NCI-H2107 (cell line): ENCODE measurements at places on chromosomes 7 and 10.

GRCh38 chr7:125467996-125468854 is 538.6 kb upstream of the POT1 start:
- no peak for DNase-seq

DNA sequence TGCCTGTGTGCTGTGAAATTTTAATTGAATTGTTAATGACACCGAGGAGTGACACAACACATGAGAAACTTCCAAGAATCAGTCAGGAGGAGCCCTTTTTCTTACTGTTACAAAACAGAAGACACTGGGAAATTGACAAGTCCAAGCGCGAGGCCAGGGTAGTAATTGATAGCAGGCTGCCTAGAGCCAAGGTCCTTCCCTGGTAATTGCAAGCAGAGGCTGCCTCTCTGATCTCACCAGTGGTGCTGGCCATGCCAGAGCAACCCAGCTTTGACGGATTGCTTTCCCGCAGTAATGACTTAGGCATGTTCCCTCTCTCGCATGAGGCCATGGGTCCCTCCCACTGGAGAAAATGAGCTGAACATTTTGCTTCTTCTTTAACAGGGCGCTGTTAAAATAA is 111.5 kb downstream of the LRMDA start:
- no peak for DNase-seq

DNA sequence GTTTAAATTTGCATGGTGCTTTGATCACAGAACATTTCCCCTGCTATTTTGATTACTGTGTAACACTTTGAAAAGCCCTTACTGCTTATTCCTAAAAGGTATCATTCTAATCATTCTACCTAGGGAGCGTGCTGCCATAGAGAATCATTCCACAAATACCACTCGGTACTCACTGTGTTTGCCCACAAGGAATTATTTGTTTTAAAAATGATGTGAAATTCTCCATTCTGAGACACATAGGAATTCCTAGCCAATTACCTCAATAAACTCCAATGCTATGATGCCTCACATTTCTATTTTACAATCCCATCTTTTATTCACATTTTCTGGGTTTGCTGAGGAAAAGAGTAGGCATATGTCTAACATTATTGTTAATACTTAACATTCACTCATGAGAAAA is 16.2 kb upstream of the TES start:
- DNase-seq = no peak

DNA sequence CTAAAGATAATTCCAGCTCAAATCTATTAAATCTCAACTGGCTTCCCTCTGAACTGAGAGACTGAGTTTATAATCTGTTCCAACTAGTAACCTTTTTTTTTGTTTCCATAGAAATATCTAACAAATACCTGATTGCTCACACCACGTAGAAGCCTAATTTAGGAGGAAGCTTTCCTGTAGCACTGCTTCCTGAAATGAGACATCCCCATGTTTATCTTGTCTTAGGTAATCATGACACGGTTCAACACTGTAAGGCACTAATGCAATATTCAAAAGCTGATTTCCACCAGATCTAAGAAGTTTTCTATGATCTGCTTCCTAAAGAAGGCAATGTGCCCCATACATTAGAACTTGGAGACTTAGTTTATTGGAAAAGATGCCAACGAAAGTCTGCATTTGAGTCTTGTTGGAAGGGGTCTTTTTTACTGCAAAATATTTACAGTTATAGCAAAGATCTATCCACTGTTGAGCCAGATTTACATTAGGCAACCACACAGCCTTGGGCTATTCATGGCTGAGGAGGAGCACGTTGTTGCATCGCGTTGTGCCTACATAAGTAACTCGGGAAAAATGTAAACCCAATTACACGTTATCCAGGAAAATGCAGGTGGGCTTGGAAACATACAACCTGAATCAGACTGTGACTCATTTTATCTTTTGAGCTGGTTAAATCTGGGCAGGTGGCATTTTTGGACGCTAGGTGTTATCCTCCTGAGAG is 66.3 kb downstream of the VIPR2 start:
- no peak for DNase-seq

DNA sequence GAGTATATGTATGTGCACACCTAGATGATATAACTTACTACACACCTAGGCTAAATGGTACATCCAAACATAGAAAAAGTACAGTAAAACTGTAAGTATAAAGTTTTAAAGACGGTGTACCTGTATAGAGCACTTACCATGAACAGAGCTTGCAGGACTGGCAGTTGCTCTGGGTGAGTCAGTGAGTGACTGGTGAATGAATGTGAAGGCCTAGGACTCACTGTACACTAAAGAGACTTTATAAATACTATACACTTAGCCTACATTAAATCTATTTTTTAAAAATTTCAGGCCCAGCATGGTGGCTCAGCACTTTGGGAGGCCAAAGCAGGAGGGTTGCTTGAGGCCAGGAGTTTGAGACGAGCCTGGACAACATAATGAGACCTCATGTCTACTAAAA is 195.3 kb downstream of the FZD1 start:
- no peak for DNase-seq

- no peak for DNase-seq
Observed at GRCh38 chr10:33795529-33795928, 461.1 kb upstream of the NRP1 start.

DNA sequence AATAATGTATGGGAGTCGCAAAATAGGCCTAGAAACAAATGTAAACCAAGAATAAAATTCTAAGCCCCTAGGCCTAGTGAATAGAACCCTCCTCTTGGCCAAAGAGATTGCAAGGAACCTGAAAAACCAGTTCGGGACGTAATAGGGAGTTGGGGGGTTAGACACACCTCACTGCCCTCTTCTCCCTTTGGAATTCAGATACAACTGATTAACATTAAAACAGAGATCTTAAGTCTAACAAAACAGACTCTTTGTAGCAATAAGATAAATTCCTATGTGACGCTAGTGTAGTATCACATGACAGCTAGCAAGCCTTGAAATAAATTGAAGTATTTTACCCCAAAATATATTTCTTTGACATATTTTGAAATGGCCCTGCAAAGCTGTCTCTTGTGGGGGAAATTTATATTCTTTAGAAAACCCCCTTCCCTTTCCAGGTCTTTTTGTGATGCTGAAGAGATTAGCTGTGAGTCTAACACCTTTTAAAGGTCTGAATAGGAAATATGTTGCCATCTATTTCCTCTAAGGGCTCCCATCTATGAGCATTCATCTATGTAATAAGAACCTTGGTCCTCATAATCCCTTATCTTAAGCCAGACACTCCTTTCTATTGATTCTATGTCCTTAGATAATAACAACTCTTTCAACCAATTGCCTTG is 623.4 kb upstream of the NRG3 start:
- DNase-seq = no peak

GRCh38 chr7:129950191-129950932 is 2.4 kb downstream of the UBE2H start:
- no peak for DNase-seq

- no peak for DNase-seq
Observed at GRCh38 chr10:22333975-22334282, 11.4 kb upstream of the SPAG6 start.

GRCh38 chr7:45642044-45642443 is 67.9 kb downstream of the ADCY1 start:
- DNase-seq = no peak

DNA sequence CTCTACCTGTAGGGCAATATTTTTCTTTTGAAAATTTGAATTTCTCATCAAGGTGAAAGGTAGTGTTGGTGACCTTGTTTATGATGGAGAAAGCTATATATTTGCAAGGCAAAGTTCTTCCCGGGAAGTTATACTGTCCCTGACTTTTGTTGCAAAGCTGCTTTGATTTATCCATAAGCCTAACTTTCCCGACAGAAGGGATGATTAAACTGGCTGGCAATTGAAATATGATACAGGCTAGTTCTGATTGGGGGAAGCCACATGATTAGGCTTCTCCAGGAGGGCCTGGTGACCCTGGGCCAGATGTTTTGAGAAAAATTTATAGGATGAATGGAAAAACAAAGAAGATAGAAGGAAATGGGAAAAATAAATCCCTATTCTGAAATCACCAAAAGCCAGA is 215.5 kb downstream of the ACTR3B start:
- DNase-seq = no peak

DNA sequence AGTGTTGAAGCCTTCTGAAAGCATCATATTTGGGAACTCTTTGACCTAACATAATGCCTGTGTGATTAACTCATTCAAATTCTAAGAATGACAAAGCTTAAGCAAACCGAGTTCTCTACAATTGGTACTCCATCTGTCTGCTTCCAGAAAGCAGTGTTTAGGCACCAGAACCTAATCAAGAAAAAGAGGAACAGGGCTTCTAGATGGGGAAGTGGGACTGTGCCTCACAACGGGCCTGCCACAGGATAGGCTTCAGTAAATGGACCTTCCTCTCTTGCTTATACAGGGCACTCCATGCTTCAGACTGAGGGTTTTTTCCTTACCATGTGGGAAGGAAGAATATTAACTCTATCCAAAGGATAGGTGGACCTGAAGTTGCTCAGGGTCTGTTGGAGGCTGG is 808.1 kb downstream of the XPNPEP1 start:
- no peak for DNase-seq

GRCh38 chr7:22280031-22280430 is 76.9 kb downstream of the RAPGEF5 start:
- no peak for DNase-seq

DNA sequence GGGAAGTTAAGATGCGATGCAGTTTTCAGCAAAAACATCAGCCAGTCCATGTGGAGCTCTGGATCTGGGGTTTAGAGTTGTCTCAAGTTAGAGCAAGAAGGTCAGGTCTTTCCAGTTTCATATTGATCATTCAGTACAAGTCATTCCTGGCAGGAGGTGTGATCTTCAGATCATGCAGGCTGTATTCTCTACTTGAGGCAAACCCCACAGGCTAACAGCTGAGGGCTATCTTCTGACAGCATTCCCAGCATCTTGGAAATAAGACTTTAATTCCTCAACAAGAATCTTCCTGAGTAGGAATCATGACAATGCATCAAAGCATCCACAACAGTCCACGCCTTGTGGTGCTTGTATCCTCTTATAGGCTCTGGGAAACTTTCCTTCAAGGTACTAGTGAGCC is 94.9 kb upstream of the ZNF438 start:
- DNase-seq = no peak

GRCh38 chr7:133109816-133110215 is 27.9 kb upstream of the CHCHD3 start:
- no peak for DNase-seq

- no peak for DNase-seq
Observed at GRCh38 chr7:100875356-100875751, 451 bp downstream of the SRRT start.

- DNase-seq = no peak
Observed at GRCh38 chr7:7739204-7740036, 21.0 kb upstream of the RPA3 start.

DNA sequence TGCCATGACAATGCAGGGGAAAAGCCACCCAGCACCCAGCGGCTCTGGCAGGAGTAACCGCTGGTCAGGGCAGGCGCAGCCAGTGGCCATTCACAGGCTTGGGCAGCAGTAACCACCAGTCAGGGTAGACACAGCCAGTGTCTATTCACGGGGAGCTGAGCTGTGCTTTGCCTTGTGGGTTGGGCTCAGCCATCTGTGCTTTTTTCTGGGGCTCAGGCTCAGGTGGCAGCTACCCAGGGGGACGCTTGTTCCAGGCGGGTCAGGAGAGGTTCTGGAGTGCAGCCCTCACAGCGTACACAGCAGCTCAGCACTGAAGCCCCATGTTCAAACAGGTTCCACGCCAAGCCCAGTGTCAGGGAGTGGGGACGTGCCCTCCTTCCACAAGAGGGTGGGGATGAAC is 28.5 kb downstream of the FOXL3 start:
- DNase-seq = no peak

DNA sequence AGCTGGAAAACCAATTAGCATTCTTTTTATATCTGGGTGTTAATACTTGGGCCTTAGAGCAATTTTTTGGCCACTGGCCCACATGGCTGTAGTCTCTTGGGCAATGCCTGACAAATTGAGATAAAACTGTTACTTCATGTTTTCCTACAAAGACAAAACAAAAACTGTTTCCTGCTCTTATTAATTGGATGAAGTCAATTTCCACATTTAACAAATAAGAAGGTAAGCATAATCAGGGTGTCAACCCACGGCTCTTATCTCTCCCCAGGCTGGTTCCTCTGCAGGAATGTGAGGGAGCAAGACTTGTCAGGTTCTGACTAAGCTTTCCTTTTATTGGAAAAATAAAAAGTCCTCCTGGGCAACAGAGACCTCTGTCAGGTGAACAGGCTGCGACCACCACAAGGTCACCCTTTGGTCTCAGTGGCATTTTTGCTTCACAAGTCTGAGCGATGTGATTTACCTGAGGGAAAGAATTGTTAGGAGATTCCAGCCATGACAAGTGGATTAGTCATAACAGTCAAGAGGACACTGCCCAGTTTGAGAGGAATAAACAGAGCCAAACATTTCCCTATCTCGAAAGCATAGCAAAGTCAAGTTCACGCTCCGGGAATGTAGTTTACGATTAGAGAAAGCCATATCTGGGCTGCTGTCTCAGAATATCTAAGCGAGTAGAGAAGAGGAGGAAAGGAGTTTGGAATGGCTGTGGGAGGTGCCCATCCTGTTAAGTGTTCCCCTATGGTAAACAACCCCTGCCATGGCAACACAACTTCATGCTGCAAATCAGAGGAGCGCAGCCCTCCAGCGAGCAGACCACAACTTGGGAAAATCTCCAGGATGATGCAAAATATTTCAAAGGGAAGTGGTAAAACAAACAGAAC is 144.4 kb downstream of the TES start:
- DNase-seq = no peak

DNA sequence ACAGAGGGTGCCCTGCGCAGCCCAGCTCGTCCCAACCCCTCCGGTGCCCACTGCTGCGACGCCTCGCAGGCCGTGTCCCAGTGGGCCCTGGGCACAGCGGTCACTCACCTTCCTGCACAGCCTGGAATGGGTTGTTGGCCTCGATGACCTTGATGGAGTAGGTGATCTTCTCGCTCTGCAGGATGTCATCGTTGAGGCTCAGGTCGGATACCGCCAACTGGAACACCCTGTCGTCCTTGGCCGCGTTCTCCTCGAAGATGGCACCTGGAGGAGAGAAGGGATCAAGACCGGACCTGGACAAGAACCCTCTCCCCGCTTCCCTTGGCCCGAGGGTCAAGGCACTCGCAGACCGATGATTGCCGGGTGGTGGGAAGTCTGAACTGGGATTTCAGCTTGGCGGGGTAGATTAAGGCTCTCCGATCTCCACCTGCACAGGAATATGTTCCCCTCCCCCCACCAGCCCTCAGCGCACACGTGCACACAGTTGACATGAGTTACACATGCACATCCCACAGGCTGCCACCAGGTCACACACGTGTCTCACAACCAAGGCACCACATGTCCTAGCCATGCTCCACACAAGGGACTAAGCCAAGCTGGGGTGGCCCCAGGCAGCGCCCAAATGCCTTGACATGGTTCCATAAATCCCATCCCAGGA is 2.6 kb downstream of the GRID1 start:
- no peak for DNase-seq

DNA sequence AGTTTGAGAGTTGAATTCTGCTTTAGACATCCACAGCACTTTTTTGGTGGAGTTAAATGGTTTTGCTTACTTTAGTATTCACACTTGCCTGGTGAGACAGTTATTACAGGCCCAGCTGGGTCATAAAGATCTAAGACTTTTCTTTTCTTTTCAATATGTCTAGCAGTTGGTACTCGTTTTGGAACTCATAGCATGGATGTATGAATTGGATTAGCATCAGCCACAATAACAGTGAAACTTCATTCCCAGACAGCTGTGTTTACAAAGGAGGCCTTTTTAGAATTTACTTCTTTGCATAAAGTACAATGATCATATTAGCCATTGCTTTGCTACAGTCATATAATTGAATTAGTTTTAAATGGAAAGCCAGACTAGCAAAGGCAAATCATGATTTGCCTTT is 168.4 kb upstream of the DKK1 start:
- DNase-seq = no peak
